Activated CD4-positive, alpha-beta T cell treated with anti-CD3 and anti-CD28 coated beads, Interleukin-2, amount 10 ng/mL, durations not matched to agents 7 days and 5 days (primary cell): ENCODE measurements at places on chromosomes 2 and 18. TPM values are rescaled to one million over a fixed set of nuclear protein-coding genes. Genes with fewer than 3 reads are reported as not detected.

The DIPK1C gene
- total RNA-seq = not detected

- H3K27ac ChIP-seq = no peak overlapping the region
- no peaks in the 10 kb centered on the region for H3K36me3 ChIP-seq
- H3K4me1 ChIP-seq = peaks cover 5% of the 10 kb centered on the region
- no peak for DNase-seq
These were observed 410.1 kb upstream of the TCF4 start for GRCh38 chr18:55998071-55998522.

DNA sequence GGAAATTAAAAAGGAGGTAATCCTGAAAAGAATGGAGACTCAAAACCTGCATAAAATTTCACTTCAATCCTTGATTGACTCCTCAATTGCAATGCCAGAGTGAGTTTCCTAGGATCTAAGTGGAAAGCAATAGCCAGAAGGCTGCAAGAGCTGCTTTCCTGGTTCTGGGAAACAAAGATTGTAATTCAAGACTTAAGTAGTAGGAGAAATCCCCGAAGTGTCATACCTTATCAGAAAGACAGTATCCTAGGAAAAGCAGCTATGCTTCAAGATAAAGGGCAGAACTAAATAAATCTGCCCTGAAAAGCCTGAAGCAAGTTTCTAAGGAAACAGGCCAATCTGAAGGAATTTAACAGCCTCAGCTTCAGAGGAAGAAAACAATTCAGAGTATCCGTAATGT, 390.2 kb downstream of the DSC3 start:
- no peak overlapping the region for H3K27ac ChIP-seq
- no peak for DNase-seq
- no peaks in the 10 kb centered on the region for H3K27me3 ChIP-seq
- H3K36me3 ChIP-seq = no peaks in the 10 kb centered on the region
- H3K4me1 ChIP-seq = no peaks in the 10 kb centered on the region
- no peak overlapping the region for H3K4me3 ChIP-seq

DNA sequence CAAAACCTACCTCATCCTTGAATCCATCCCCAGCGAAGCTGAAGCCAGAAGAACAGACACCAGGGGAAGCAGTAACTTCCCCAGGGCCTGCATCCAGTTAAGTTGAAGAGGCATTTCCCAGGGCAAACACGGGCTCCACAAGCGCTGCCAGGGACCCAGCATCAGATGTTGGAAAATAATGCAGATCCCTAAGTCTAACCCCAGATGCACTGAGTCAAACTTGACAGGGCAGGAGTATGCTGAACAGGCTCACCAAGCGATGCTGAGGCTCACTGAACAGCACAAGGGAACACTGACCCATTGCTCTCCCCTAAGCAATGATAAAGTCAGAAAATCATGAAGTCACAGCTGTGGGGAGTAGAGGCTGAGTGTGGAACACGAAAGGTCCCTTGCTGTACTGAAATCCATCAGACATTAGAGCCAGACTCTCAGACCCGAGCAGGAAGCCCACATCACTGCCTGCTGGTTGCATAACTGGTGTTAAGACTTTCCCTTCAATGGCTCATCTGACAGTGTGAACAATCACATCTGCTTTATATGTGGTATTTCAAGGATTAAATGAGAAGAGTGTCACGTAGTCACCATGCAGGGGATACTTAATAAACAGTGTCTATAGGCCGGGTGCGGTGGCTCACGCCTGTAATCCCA, 36.2 kb downstream of the TNS1 start:
- no peaks in the 10 kb centered on the region for H3K36me3 ChIP-seq
- no peak for DNase-seq
- H3K4me1 ChIP-seq = no peaks in the 10 kb centered on the region
- H3K4me3 ChIP-seq = no peak overlapping the region

- H3K4me1 ChIP-seq = no peaks in the 10 kb centered on the region
- no peaks in the 10 kb centered on the region for H3K36me3 ChIP-seq
- no peak for DNase-seq
- no peak overlapping the region for H3K27ac ChIP-seq
- H3K27me3 ChIP-seq = peaks cover 22% of the 10 kb centered on the region
- H3K4me3 ChIP-seq = no peak overlapping the region
These were observed 9.6 kb downstream of the CNGA3 start for GRCh38 chr2:98355881-98356280.

DNA sequence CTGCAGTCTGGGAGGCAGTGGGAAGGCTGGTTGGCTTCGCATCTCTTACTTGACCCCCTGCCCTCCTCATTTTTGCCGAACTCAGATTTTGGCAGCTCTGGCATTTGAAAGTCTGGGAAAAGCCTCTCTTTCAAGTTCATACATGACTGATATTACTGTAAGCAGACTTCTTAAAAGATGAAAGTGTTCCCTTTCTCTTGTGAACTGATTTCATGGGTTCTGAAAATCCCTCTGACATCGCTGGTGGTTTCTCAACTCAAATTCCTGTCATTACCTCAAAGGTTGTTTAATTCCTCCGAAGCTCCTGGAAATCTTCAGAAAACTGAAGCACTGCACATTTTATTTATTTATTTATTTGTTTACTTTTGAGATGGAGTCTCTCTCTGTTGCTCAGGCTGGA, 16.9 kb upstream of the SLC38A11 start:
- no peak for DNase-seq
- no peaks in the 10 kb centered on the region for H3K36me3 ChIP-seq
- no peak overlapping the region for H3K27ac ChIP-seq
- no peaks in the 10 kb centered on the region for H3K27me3 ChIP-seq
- H3K4me1 ChIP-seq = peaks cover 5% of the 10 kb centered on the region

The ZRANB3 gene
- total RNA-seq = 7.4 TPM

- DNase-seq = no peak
- no peak overlapping the region for H3K27ac ChIP-seq
- peaks cover 4% of the 10 kb centered on the region for H3K27me3 ChIP-seq
- H3K4me1 ChIP-seq = peaks cover 9% of the 10 kb centered on the region
- no peak overlapping the region for H3K4me3 ChIP-seq
These were observed 53.3 kb upstream of the CXCR4 start for GRCh38 chr2:136171223-136171622.

The PRSS56 gene
- not detected for total RNA-seq

GRCh38 chr2:111678651-111679050, 205.3 kb downstream of the ANAPC1 start:
- peaks cover 20% of the 10 kb centered on the region for H3K4me1 ChIP-seq
- peaks cover 28% of the 10 kb centered on the region for H3K27me3 ChIP-seq
- no peak overlapping the region for H3K4me3 ChIP-seq
- no peak overlapping the region for H3K27ac ChIP-seq

DNA sequence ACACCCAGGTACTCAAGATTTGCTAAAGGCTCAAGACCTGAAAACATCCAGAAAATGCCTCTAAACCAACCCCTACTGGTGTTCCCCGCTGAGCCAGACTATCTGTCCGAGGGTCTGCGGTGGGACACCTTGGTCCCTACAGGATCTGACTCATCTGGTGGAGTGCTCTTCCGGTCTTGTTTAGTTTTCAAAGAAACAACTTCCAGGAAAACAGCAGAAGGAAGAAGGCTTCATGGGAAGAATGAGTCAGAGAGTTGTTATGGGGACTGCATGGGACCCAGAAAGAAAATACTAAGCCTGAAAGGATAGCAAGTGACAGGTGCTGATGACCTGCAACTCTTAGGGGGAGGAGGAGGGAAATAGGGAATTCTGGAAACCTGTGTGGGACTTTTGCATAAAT, 41.3 kb downstream of the ZFP36L2 start:
- no peak for DNase-seq
- H3K27ac ChIP-seq = peak overlapping the region; percentile 89
- peak overlapping the region; percentile 11 for H3K4me3 ChIP-seq
- H3K4me1 ChIP-seq = peaks cover 69% of the 10 kb centered on the region
- no peaks in the 10 kb centered on the region for H3K27me3 ChIP-seq
- peaks cover 5% of the 10 kb centered on the region for H3K36me3 ChIP-seq

- H3K27me3 ChIP-seq = peaks cover 29% of the 10 kb centered on the region
- peak overlapping the region; percentile 48 for H3K4me3 ChIP-seq
- H3K36me3 ChIP-seq = no peaks in the 10 kb centered on the region
- H3K4me1 ChIP-seq = peaks cover 14% of the 10 kb centered on the region
- no peak overlapping the region for H3K27ac ChIP-seq
These were observed 10.2 kb upstream of the IMP4 start for GRCh38 chr2:130332271-130333073.

GRCh38 chr2:23250371-23250770, 134.6 kb upstream of the KLHL29 start:
- H3K4me3 ChIP-seq = no peak overlapping the region
- peaks cover 15% of the 10 kb centered on the region for H3K27me3 ChIP-seq
- H3K4me1 ChIP-seq = no peaks in the 10 kb centered on the region
- DNase-seq = no peak

The REG3G gene
- total RNA-seq = not detected

- DNase-seq = no peak
- H3K27ac ChIP-seq = no peak overlapping the region
- H3K27me3 ChIP-seq = no peaks in the 10 kb centered on the region
- H3K4me1 ChIP-seq = no peaks in the 10 kb centered on the region
These were observed 16.5 kb upstream of the FIGN start for GRCh38 chr2:163752267-163752666.

The NEU4 gene
- total RNA-seq = not detected

DNA sequence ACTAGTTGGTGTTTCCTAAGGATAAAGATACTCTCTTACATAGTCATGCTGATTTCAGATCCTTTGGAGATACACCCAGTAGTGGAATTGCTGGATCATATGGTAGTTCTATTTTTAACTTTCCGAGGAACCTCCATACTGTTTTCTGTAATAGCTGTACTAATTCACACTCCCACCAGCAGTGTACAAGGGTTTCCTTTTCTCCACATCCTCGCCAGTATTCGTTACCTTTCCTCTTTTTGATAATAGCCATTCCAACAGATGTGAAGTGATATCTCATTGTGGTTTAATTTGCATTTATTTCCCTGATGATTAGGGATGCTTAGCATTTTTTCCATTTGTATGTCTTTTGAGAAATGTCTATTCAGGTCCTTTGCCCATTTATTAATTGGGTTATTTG, 34.0 kb downstream of the ACTR2 start:
- peaks cover 12% of the 10 kb centered on the region for H3K4me1 ChIP-seq
- no peak for DNase-seq
- no peaks in the 10 kb centered on the region for H3K27me3 ChIP-seq

DNA sequence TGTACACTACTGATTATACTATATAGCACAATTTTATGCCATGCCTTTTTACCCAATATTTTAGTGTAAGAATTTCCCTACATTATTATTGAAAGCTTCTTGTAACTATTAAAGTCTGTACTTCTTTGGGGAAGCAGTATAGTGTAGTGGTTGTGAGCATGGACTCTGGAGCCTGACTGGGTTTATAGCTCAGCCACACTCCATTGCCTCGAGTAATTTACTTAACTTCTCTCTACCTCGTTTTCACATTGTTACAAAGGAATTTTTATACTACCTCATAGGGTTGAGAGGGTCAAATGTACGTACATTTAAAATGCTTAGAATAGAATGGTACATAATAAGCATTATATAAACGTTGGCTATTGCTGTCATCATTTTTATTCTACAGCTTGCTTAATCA, 139.2 kb downstream of the UBR3 start:
- no peaks in the 10 kb centered on the region for H3K27me3 ChIP-seq
- H3K27ac ChIP-seq = no peak overlapping the region
- DNase-seq = no peak
- no peaks in the 10 kb centered on the region for H3K4me1 ChIP-seq
- peaks cover 16% of the 10 kb centered on the region for H3K36me3 ChIP-seq

- H3K27me3 ChIP-seq = peaks cover 11% of the 10 kb centered on the region
- no peak overlapping the region for H3K27ac ChIP-seq
- H3K4me3 ChIP-seq = no peak overlapping the region
- H3K36me3 ChIP-seq = no peaks in the 10 kb centered on the region
These were observed 182.0 kb upstream of the SP5 start for GRCh38 chr2:170533156-170533555.

The SLC4A5 gene
- 3.0 TPM for total RNA-seq

The IL1R2 gene
- total RNA-seq = 0.52 TPM

The SH3RF3 gene
- 0.08 TPM for total RNA-seq

The OBSL1 gene
- total RNA-seq = not detected

The SCG2 gene
- total RNA-seq = 0.10 TPM

The PFN4 gene
- not detected for total RNA-seq

GRCh38 chr2:71925268-71926088, 222.2 kb downstream of the CYP26B1 start:
- no peak for DNase-seq
- no peak overlapping the region for H3K4me3 ChIP-seq
- no peaks in the 10 kb centered on the region for H3K36me3 ChIP-seq
- H3K4me1 ChIP-seq = no peaks in the 10 kb centered on the region

DNA sequence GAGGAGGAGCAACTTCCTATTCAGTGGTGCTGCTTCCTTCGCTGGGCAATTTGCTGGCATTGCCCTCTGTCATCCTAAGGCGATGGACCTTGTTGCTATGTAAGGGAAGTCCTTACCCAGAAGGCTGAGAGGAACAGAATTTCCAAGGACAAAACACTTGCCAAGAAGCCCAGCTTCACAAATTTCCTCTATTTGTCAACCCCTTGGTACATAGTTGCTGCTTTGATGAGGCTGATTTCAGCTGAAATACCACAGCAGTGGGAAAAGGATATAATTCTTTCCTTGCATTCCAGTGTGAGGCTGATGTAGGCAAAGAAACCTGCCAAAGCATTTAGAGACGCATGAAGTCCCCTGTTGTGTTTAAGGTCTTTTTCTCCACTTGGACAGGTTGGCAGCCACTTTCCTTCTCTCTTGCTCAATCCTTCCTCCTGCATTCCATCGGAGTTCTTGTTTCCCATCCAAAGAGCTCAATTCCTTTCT, 16.4 kb upstream of the ST3GAL5 start:
- H3K27ac ChIP-seq = no peak overlapping the region
- no peaks in the 10 kb centered on the region for H3K36me3 ChIP-seq
- H3K4me1 ChIP-seq = peaks cover 5% of the 10 kb centered on the region

GRCh38 chr18:59918320-59918755, 18.5 kb downstream of the PMAIP1 start:
- peaks cover 28% of the 10 kb centered on the region for H3K4me1 ChIP-seq
- H3K27ac ChIP-seq = no peak overlapping the region
- H3K27me3 ChIP-seq = peaks cover 2% of the 10 kb centered on the region
- H3K4me3 ChIP-seq = no peak overlapping the region
- DNase-seq = no peak

- H3K27me3 ChIP-seq = peaks cover 2% of the 10 kb centered on the region
- no peak overlapping the region for H3K27ac ChIP-seq
- no peak for DNase-seq
- no peaks in the 10 kb centered on the region for H3K36me3 ChIP-seq
- no peak overlapping the region for H3K4me3 ChIP-seq
- H3K4me1 ChIP-seq = no peaks in the 10 kb centered on the region
These were observed 234.0 kb downstream of the EPHA4 start for GRCh38 chr2:221337957-221338685.

GRCh38 chr18:37429791-37430190, 135.8 kb downstream of the CELF4 start:
- no peak overlapping the region for H3K4me3 ChIP-seq
- H3K36me3 ChIP-seq = no peaks in the 10 kb centered on the region
- H3K27ac ChIP-seq = no peak overlapping the region

- DNase-seq = no peak
- H3K4me3 ChIP-seq = no peak overlapping the region
- peaks cover 29% of the 10 kb centered on the region for H3K4me1 ChIP-seq
- no peak overlapping the region for H3K27ac ChIP-seq
These were observed 117.4 kb upstream of the ITGB6 start for GRCh38 chr2:160317181-160318099.
